Fibroblast of the aortic adventitia (primary cell): ENCODE measurements at places on chromosomes 7 and 10.

GRCh38 chr7:107779647-107780099 is 23.4 kb downstream of the SLC26A3 start:
- DNase-seq, result no peak

DNA sequence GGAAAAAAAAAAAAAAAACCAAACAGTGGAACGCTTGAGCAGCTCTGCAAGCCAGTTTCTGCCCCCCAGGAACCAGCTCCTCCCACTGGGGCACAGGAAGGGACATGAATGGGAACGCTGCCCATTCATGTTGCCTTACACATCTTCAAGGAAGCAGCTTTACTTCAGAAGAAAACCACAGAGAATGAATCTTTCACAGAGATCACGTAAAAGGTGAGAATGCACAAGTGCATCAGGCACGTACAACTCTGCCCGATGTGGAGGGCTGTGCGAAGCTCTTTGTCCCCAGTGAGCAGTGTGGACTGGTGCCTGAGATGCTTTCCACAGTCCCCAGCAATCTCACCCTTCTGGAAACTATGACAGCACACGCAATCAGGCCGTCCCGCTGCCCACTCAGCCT is 106.2 kb downstream of the DLG5 start:
- no peak for DNase-seq

GRCh38 chr7:16905300-16906044 is 23.7 kb upstream of the AGR3 start:
- DNase-seq, result peak; percentile 13

DNA sequence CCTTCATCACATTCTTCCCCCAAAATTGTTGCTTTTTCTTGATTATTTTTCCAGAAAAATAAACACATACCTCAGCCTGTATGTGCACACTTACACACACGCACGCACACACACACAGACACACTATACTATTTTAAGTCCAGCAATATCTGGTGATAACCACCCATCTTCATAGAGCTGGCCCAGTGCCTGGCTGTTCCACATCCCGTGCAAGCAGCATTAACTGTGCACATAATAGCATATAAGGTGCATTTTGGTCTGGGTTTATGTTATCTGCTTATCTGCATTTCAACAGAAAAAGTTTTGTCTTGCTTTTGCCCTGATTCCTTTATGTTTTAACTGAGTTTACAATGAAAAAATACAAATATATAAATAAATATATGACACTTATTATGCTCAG is 143.1 kb upstream of the KLF6 start:
- DNase-seq, result no peak

- no peak for DNase-seq
Measured at GRCh38 chr10:37681617-37681999, 175.8 kb downstream of the ZNF248 start.

GRCh38 chr10:70540089-70540788 is 61.7 kb downstream of the PALD1 start:
- peak; percentile 22 for DNase-seq

- no peak for DNase-seq
Measured at GRCh38 chr10:99339077-99339476, 9.9 kb downstream of the CNNM1 start.

DNA sequence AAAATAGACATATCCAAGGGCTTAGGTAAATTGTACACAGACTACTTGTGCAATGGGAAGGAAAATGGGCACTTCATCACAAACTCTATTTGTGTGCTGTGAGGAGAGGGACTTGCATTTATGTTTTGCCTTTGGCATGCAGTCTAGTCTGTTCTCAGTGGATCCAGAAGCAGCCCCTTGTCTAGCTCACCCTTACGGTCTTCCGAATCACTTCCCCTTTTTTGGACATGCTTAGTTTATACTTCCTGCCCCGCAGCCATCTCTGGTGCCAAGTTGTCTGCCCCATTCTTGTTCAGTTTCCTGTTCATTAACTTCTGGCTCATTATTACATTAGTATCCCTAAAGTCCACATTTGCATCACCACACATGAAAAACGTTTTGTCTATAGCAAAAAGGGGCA is 161.6 kb downstream of the NRCAM start:
- DNase-seq, result no peak

GRCh38 chr7:33109005-33109757 is at the start of gene RP9:
Gene RP9, minus strand, starts transcription at chr7:33109404. Its CDS starts 32 bp downstream, at chr7:33109372.
- peak; percentile 25 for DNase-seq

GRCh38 chr7:70512761-70513160 is 619.2 kb upstream of the GALNT17 start:
- DNase-seq, result no peak

DNA sequence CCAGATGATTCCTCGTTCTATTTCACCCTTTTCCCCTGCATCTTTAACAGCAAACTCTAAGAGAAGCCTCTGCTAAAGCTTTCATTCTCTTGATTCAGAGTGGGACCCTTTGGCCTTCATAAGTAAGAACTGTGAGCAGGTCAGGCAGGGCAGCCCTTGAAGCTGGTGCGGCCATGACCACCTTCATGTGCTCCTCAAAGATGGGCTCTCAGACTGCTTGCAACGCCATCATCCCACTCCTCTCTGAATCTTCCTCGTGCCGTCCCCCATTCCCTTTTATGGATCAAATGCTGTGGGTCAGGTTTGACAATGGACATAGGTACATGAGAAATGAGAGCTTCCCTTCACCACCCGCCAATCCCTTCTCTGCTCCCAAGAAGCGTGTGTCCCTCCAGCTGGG is 207.4 kb downstream of the TCF7L2 start:
- no peak for DNase-seq
